ENCODE measurements at places on chromosomes 12 and 14.

- peak; percentile 36 for DNase-seq
Measured at GRCh38 chr14:54881235-54881760, 21.3 kb downstream of the GCH1 start.

DNA sequence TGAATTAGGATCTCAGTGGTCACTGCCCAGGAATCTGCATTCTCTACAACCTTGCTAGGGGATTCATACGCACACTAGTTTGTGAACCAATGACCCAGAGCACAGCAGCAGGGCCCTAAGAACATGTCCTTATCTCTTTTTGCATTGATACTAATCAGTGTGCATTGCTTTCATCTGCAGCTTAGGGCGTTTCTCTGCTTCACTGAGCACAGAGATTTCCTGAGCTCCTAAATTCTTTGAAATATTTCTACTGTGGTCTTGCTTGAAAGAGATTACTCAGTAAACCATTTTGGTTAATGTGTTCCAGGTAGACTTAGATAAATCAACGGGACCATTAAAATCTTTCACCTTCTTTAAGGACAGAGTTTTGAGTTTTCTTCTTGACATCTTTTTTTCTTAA lies 351.3 kb upstream of the KITLG start:
- DNase-seq: no peak

- DNase-seq: no peak
Measured at GRCh38 chr14:52185178-52185577, 82.3 kb upstream of the PTGDR start.

DNA sequence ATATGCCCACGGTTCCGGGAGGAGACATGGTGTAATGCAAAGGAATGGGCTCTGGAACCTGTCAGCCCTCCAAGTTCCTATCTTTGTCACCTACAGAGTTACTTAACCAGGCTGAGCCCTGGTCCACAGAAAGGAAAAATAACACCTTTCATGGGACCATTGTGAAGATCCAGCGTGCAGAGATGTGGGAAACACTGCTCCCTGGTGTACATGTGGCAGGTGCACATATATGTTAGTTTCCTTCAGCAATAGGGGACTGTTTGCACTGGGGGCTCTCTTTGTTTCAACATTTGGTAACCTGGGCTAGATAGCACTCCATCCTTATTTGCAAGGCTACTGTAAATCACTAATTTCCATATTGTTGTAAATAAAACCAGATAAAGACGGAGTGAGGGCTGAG lies 72.3 kb downstream of the ANO2 start:
- DNase-seq: peak; percentile 48

DNA sequence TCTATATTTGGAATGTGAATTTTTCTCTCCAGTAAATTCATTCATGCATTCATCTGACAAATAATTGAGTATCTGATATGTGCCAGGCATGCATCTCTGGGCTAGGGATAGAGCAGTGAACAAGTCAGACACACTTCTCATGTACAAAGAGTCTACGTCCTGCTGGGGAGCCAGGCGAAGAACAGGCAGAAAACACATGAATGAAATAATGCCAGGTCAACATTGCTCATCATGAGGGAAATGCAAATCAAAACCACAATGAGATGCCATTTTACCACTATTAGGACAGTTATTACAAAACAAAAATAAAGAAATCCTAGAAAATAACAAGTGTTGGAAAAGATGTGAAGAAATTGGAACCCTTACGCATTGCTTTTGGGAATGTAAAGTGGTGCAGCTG lies 90.3 kb downstream of the PAX9 start:
- DNase-seq: no peak

DNA sequence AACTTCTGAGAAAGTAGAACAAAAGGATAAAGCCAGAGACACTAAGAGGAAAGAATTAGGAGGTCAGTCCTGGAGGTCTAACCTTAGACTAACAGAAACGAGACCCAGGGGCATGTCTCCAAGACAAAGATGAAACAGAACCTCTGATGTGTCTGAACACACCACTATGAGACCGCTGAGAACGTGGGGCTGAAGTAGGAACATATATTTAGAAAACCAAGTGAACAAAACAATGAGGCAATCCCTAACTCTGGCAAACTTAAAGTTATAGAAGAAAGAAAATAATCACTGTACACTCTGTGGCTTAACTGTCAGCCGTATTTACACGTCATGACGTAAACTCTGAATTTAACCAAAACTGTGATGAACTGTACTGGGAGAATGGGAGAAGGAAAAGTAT lies 17.9 kb downstream of the KCTD10 start:
- DNase-seq: no peak

DNA sequence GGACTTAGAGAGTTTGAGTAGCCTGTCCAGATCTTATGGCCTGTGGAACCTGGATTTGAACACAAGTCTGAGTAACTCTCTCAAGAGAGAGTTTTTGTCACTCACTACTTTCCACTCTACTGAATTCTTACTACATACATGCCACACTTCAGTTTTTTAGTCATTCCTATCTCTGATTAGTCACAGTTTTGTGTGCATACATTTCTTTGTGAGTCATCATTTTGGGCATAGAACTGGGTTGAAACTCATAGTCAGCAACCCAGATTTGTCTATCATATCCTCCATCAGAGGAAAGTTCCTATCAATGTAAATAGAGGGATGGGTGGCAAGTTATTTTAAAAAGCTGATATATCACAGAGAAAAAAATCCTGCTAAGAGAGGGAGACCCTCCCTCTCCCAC lies 42.9 kb downstream of the FLRT2 start:
- no peak for DNase-seq

DNA sequence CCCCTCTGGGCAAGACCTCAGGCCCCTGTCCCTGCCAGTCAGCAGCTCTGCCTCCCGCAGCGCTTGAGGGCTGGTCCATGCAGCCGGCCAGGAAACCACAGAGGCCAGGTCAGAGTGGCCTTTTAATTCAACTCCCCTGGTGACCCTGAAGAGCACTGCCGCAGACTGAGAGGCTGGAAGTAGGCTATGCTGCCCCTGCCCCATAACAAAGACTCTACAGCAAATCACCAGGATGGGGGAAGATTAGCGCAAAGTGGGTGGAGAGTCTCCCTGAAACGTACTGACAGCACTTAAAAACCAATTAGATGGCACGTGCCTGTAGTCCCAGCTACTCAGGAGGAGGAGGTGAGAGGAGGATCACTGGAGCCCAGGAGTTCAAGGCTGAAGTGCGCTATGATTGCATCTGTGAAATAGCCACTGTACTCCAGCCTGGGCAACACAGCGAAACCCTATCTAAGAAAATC lies 70.5 kb downstream of the ITPK1 start:
- DNase-seq: no peak

- DNase-seq: peak; percentile 98
Measured at GRCh38 chr12:22275843-22276242, 58.7 kb downstream of the ST8SIA1 start.

- no peak for DNase-seq
Measured at GRCh38 chr14:40447017-40447416, 1014.8 kb upstream of the FBXO33 start.

DNA sequence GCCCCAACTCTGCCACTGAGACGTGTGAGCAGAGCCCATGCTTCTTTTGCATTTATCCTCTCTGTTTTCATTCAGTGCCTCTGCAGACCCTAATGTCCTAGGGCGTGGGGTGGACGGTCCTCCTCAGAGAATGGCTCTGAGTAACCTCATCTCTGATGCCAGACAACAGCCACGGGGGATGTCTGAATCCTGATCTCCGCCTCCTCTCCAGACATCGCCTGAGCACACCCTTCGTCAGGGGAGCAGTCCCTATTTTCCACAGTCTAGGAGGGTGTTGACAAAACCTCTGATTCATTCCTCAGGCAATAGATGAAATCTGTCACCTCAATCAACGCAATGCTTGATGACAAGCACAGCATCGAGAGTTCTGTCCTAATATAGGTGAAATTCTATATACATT lies 109.2 kb upstream of the DYRK2 start:
- DNase-seq: no peak

- no peak for DNase-seq
Measured at GRCh38 chr12:13219320-13219719, 22.8 kb downstream of the EMP1 start.

GRCh38 chr14:74685056-74685455 lies 27.8 kb downstream of the AREL1 start:
- DNase-seq: no peak

DNA sequence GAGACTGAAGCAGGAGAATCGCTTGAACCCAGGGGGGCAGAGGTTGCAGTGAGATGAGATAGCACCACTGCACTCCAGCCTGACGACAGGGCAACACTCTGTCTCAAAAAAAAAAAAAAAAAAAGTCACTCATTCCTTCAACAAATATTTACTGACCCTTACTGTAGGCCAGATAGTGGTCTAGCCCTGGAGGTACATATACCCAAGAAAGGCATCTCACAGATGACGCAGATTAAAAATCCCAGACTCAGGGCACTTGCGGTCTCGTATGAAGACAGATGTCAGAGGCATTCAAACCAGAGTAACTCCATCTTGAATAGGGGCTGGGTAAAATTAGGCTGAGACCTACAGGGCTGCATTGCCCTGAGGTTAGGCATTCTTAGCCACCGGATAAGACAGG lies 44.8 kb downstream of the CLMN start:
- DNase-seq: no peak

- DNase-seq: no peak
Measured at GRCh38 chr12:3538466-3539030, 47.5 kb downstream of the PRMT8 start.

DNA sequence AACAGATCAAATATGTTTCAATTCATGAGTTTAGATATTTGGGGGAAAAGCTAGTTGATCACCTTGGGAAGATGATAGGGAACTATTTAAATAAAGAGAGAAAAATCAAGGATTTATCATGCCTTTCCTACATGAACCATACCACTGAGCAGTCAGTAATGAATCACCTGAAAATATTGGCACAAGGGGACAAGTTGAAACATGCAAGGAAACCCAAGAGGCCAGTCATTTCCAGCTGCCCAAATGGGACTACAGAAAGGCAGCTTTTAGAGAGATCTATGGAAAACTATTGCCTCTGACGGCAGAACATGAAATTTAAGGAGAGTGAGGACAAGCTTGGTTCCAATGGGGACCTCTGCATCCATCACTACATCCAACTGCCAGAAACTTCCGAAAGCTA lies 14.1 kb upstream of the ETV6 start:
- no peak for DNase-seq

DNA sequence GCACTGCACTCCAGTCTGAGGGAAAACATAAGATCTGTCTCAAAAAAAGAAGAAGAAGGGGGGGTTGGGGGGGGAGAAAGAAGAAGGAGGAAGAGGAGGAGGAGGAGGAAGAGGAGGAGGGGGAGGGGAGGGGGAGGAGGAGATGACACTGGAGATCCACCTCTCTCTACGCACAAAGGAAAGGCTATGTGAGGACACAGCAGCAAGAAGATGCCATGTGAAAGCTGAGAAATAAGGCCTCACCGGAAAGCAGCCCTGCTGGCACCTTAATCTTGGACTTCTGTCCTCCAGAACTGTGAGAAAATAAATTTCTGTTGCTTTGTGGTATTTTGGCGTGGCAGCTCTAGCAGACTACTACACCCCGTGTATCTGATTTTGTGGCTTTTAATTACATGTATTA lies 477.9 kb downstream of the MED13L start:
- no peak for DNase-seq

DNA sequence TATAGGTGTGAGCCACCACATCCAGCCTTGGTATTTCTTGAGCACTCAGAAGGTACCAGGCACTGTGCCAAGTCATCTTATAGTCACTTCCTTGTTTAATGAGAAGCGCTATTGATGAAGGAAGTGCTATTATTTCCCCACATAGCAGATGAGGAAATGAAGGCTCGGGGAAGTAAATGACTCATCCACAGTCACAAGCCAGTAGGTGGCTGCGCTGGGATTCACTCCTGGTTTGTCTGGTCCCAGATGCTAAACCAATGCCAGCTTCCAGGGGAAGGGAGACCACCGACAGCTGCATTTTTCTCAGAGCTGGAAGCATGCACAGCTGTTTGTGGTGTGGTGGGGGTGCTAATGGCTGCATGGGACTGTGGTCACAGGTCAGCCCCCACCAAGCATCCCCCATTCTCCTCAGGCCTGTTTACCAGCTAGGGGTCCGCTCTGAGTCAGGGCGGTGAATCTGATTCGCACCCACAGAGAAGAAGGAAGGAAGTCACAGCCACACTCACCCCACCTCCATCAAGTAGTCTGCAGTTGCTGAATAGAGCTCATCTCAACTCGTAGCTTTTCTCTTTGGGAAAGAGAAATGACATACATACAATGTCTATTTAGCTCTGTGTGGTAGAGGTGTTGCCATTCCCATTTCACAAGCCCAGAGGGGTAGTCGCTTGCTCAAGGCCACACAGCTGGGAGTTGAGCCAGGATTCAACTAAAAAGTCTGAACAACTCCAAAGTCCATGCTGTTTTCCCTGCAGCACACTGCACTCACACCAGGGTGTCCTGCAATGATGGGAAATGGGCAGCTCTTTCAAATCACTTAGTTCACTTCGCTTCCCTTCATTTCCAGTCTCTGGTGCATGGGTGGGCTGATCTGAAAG lies 6.3 kb upstream of the LTBP2 start:
- DNase-seq: no peak

DNA sequence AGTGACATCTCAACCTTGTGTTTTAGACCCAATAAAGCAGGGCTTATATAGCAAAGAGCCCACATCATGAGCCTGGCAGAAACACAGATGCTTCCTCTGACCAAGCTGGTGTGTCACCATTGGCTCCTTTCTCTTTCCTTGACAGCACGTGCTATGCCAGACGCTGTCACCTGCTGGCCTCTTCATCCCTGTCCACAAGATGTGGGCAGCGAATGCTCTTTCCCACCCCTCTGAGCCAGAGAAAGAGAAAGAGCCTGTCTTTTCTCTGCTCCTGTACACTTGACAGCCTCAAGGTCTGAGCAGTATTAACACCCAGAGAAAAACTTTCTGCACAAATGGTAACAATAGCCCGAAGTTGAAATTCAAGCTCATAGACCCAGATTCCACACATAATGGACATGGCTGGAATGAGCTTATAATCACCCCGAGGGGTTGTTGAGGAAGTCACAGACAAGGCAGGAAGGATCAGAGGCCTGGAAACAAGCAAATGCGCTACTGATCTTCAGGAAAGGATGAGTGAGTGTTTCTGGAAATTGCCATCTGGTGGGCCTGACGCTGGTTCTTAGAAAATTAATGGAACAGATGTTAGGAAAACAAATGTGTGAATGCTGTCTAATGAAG lies 8.9 kb downstream of the TGFB3 start:
- no peak for DNase-seq

- DNase-seq: no peak
Measured at GRCh38 chr12:125145196-125145595, 80.0 kb downstream of the AACS start.

DNA sequence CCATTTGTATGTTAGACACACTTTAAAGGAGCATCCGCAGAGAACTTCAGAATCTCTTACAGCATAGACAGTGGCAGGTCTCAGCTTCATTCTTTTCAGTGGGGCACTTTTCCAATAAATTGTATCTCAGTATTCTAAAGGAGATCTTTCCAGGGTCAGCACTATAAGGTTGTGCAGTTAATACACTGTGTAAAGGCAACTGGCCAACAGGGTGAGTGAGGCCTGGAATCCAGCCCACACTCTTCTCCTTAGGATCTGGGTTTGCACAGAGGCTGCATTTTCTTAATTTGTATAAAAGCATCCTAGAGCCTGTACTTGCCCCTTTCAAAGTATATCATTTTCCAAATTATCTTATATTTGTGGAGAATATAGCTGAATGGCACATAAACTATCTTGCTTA lies 94.2 kb downstream of the MYF5 start:
- peak; percentile 1 for DNase-seq

GRCh38 chr14:21256539-21257393 lies 12.5 kb downstream of the HNRNPC start:
- DNase-seq: no peak

- no peak for DNase-seq
Measured at GRCh38 chr12:12267742-12268200, 927 bp upstream of the LRP6 start.

GRCh38 chr14:67623114-67623513 lies 3.4 kb downstream of the ARG2 start:
- DNase-seq: no peak
